ENCODE measurements at places on chromosomes 12 and 14. TPM values are rescaled to one million over a fixed set of nuclear protein-coding genes. Genes with fewer than 3 reads are reported as not detected.
A peak's percentile ranks its signal among the peaks of the same experiment; 100 is the strongest.

GRCh38 chr14:23356662-23357061, 4.0 kb upstream of the SLC22A17 start:
- DNase-seq = peak; percentile 32

DNA sequence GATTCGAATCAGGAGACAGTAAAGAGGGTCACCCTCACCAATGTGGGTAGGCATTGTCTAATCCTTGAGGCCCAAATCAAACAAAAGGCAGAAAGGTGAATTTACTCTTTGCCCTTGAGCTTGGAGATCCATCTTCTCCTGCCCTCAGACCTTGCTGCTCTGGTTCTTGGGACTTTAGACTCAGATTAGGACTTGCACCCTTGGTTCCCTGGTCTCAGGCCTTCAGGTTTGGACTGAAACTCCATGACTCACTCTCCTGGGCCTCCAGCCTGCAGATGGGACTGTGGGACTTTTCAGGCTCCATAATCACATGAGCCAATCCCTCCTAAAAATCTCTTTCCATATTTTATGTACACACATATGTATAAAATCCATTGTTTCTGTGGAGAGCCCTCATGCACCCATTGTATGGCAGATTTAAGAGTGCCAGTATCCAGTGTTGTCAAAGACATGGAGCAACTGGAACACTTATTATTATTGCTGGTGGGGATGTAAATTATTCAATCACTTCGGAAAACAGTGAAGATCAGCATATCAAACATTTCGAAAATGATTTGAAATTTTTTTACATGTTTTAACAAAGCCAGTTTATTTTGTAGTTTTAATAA, 48.7 kb downstream of the EID3 start:
- peak; percentile 21 for DNase-seq

DNA sequence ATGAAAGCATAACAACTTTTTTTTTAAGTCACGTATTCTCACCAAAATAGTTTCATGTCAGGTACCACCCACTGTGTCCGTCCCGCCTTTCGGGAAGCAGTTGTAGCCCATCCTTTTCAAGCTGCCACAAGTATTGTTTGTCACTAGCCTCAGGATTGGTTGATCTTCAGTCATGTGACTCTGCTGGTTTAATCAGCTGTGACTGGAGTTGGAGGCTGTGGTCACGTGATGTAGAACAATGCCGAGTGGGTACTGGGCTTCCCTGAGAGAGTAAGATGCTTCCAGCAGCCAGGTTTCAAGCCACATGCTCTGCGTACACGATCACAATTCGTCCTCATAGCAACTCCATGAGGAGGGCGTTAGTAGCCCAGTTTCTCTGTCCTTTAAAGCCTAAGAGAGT, 83.0 kb upstream of the WSCD2 start:
- DNase-seq = no peak

GRCh38 chr12:76643438-76643837, 83.9 kb upstream of the OSBPL8 start:
- no peak for DNase-seq

DNA sequence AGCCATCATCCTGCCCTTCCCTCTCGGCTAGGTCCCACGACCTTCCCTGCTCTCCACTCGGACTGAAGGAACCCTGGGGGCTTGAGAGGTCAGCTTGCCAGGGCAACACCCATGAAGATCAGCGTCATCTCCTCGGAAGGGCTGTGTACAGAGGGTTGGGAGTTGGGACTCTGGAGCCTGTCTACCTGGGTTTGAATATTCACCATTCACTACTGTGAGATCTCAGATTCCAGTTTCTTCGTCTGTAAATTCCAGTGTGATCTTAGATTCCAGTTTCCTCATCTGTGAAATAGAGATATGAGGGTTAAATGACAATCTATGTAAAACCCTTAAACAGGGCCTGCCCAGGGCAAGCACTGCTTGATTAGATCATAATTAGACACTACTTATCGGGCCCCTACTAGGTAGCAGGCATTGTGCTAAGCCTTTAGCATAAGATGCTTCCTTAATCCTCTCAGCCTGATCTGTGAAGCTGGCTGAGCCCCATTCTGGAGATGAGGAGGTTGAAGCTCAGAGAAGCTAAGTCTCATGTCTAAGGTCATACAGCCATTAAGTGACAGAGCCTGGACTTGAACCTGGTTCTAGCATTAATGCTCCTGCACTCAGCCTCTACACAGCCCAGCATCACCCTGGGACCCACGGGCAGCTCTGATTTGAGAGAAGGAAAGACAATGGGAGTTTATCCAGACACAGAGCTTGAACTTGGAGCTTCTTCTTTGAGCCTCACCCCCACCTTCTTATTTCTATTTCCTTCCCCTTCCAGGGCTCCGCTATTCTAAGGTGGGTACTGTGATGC, 612 bp upstream of the ZDHHC22 start:
- DNase-seq = no peak

DNA sequence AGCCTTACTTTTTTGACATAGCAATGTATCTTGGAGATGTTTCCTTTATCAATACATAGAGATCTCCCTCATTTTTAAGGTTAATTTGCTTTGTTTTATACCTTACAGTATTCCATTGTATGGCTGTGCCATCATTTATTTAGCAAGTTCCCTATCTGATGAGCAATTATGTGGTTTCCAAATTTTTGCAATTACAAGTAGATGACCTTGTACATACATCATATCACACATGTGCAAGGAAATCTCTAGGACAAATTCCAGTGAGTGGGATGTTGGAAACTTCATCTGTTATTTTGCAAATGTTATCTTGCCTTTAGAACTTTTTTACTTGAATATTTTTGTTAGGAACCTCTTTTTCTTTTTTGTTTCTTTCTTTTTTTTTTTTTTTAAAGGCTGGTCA, 49.7 kb downstream of the DRAM1 start:
- DNase-seq = no peak

GRCh38 chr14:64440494-64440893, 24.8 kb upstream of the AKAP5 start:
- no peak for DNase-seq

Gene KRT83
- not detected for total RNA-seq

DNA sequence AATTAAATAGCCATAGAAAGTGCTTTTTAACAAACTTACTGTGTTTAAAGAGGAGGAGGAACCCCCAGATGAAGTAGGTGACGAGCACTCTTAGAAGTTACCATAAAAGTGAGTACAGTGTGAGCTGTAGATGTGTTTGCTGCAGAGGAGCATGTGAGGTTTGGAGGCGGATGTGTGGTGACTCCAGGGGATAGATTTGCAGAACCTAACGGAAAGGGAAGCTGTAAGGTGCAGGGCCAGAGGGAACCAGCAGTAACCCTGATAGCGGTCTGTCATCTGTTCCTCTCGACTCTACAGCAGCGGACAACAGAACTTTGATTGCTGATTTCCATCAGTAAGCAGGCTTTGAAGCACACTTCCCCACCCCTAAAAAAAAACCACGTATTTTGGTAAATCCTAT, 5.2 kb downstream of the CALM1 start:
- DNase-seq = no peak

DNA sequence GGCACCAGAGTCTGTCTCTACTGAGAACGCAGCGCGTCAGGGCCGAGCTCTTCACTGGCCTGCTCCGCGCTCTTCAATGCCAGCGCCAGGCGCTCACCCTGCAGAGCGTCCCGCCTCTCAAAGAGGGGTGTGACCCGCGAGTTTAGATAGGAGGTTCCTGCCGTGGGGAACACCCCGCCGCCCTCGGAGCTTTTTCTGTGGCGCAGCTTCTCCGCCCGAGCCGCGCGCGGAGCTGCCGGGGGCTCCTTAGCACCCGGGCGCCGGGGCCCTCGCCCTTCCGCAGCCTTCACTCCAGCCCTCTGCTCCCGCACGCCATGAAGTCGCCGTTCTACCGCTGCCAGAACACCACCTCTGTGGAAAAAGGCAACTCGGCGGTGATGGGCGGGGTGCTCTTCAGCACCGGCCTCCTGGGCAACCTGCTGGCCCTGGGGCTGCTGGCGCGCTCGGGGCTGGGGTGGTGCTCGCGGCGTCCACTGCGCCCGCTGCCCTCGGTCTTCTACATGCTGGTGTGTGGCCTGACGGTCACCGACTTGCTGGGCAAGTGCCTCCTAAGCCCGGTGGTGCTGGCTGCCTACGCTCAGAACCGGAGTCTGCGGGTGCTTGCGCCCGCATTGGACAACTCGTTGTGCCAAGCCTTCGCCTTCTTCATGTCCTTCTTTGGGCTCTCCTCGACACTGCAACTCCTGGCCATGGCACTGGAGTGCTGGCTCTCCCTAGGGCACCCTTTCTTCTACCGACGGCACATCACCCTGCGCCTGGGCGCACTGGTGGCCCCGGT, at the start of gene PTGDR:
Gene PTGDR (plus strand): TSS at position 198 of the 778 bp plus-strand sequence. CDS start 117 bp downstream, at position 315.
- no peak for DNase-seq

DNA sequence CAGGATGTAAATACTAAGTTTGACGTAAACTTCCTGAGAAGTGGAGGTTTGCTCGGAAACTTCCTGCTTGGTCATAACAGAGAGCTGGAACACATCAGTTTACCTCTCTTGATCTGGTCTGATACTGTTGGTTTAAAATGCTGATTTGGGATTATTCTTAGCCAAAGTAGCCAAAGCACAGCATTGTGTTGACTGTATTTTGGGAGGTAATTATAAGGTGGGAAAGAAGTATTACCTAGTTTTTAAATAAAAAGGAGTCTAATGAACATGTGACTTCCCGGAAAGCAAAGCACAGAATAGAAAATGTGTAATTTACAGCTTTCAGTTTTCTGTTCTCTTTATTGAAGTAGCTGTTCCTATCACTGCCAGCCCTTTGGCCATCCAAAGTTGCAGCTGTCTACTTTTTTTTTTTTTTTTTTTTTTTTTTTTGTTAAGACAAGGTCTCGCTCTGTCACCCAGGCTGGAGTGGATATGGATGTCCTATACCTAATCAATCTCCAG, 52.2 kb upstream of the SRP54 start:
- DNase-seq = no peak

GRCh38 chr14:65359503-65359902, 53.0 kb upstream of the FUT8 start:
- DNase-seq = no peak

Gene PDE3A
- 27.8 TPM for total RNA-seq

Gene HCAR1
- 0.21 TPM for total RNA-seq

GRCh38 chr14:59116984-59117415, 71.5 kb upstream of the DAAM1 start:
- DNase-seq = no peak

Gene FGD4
- total RNA-seq = 7.6 TPM

Gene UBR7
- 22.2 TPM for total RNA-seq

DNA sequence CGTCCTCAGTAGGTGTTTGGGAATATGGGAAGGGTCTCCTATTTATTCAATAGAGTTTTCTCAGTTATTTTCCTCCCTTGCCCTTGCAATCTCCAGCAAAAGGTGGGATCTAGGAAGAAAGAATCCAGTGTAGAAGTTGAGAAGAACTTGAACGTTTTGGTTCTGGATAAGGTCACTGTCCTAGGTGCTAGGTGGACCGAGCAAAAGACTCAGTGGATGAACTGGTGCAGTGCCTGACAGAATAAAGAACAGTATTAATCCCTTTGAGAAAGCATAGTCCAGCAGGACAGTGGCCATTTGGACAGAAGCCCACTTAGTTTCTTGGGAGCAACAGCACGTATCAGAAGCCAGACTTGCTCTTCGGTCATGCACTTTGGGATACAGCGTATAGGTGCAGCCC, 32.7 kb upstream of the LRTM2 start:
- DNase-seq = no peak

Gene ADCY4
- total RNA-seq = 25.3 TPM

DNA sequence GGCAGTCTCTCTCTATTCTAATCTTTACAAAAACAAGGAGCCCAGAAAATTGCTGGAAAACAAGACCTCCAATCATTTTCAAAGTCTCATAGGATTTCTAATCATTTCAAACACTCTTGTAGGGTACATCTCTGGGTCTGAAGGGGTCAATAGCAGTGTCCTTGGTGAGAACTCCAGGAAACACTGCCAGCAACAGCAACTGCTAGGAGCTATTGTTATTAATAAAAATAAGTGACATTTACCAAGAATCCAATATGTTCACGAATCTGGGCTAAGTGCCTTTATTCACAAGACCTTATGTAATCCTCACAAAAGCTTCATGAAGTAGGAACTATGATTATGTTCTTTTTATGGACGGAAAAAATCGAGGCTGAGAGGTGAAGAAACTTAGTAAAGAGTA, 72.8 kb downstream of the TTC7B start:
- DNase-seq = no peak

DNA sequence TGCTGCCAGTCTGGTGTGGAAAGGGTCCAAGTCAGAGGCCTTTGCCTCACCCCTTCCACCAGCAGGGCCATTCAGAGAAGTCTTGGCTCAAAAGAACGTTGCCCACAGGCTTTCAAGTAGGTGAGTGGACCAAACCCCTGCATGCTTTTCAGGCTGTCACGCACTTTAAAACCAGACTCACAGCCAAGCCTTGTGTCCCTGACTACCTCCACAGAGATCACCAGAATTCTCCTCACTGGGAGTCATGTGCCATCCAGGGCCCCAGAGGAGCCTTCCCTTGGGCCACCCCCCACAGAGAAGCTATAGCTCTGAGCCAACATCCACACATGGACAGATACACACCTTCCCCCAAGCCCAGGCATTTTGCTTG, 283.1 kb downstream of the DPF3 start:
- DNase-seq = peak; percentile 72

Gene PLCZ1
- not detected for total RNA-seq

GRCh38 chr14:93073910-93074769, 41.6 kb downstream of the ITPK1 start:
- no peak for DNase-seq

DNA sequence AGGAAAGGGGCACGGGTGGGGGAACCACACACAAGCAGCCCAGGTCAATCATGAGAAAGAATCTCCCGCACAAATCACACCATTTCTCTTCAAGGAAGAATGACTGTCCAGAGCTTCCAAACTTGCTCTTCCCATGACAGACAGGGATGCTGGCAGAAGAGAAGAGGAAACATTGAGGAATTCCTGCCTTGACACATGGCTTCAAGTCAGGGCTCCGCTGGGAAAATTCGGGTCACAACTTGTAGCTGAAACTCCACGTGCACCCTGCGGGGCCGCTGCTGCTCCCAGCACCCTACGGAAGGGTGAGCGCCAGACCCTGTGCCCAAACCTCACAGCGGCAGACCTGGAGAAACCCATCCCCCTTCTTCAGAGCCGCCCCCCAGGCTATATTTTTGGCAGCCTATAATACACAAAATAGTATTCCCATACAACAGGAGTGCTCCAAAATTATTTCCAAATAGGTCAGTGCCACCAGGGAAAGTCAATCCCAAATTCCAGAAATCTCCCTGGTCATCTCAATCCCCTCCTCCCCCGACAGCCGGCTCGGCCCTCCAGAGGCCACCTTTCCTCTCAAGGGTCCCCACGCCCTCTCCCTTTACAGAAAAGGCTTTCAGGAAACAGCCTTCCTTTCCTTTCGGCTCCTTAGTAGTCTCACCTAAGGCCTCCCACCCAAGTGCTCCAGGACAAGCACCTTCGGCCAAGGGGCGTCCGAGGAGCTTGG, 1.3 kb downstream of the TMEM132D start:
- DNase-seq = no peak

Gene TMBIM6
- total RNA-seq = 385 TPM
